ENCODE measurements at places on chromosomes 3 and 15. TPM values are rescaled to one million over a fixed set of nuclear protein-coding genes. Genes with fewer than 3 reads are reported as not detected.

Gene TAMM41
- 22.6 TPM for polyA plus RNA-seq

Gene FOXB1
- not detected for polyA plus RNA-seq

GRCh38 chr15:71811752-71812735 lies 1.7 kb downstream of the NR2E3 start:
- no peak for DNase-seq

DNA sequence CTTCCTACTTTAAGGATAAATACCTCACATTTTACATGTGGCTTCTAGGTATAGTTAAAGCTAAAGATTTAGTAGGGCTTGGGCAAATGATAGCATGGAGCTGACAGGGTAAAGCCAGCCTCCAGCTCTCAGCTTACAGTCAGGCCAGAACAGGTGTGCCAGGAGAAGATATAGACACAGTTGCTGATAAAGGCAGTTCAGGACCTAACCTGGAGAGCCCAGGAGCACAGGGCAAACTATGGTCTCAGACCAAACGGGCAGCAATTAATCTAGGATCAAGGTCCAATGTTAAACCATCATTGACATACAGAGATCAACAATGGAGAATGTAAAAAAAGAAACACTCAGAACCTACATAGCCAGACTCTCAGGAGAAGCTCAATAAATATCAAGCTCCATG lies 4.0 kb downstream of the WDR49 start:
- no peak for DNase-seq

DNA sequence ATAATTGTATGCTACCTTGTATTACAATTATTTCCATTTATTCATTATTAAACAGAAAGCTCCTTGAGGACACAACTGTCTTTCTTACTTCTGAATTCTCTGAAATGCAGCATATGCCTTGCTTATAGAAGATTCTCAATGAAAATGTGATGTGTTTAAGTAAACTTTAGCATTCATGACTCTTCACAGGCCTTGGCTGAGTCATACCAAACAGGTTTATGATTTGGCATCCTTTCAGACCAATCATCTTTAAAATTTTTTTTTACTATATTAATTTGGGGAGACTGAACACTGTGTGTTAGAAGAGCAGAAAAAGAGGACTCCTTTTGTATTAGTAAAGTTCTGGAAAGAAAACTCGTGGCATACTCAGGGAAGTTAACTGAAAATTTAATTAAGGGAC lies 6.4 kb upstream of the GALK2 start:
- no peak for DNase-seq

GRCh38 chr3:73683706-73684105 lies 59.0 kb upstream of the PDZRN3 start:
- no peak for DNase-seq

- no peak for DNase-seq
Observed at GRCh38 chr3:2110597-2111117, 12.0 kb downstream of the CNTN4 start.

DNA sequence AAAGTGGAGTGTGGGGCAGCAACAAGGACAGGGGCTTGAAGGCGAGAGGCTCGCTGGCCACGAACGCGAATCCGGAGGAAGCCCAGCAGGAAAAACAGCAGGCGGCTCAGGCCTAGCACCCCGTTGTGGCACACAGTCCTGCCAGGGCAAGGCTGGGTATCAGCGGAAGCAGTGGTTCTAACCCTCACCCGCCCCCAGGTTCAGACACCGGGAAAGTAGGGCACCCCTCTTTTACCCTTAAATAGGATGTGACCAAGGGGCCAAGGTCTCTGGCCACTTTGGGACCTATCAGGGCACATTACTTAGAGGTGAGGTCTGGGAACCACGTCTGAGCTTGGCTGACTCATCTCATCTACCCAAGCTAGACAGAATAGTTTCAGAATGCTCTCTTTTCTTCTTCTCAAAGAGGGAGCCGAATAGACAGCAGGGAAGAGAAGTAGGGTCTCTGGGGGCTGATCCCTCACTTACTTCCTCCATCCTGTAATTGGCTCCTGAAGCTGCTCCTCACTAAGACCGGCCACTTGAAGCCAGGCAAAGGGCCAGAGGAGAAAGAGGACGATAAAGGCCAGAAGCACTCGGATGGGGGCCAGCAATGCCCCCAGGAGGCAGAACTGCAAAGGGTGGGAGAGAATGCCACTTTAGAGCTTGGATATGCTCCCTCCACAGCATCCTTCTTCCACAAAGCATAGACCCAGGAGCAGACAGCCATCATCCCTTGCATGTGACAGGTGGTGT lies 1.7 kb downstream of the LPCAT4 start:
- no peak for DNase-seq

DNA sequence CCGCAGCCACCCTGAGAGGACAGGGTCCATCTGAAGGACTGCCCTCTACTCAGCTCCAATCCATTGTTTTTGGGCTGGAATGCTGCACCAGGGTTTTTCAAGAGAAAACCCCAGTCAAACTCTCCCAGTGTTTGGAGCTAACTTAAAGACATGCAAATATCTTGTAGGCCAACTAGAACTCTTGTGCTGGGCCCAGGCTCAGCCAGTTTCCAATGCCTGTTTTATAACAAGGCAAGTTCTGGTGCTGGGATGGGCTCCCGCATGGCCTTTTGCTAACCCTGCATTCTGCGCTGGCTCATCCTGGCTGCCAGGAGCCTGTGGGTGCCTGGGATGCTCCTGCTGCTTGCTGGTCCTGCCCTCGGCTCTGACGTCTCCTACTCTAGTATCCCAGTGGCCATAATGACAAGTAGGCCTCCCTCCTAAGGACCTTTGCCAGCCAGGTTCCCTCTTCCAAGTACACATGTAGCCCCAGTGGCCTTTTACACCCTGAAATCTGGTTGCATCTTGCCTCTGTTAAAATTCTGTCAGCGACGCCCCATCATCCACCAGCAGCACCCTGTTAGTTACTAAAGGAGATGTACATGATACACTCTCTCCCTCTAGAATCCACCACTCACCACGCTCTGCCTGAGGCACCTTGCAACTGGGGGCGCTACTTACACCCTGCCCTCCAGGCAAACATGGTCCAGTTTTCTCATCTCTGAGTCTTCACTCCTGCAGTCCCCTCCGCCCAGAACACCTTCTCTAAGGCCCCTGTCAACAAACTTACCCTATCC lies 30.5 kb upstream of the RAB6B start:
- DNase-seq = no peak

DNA sequence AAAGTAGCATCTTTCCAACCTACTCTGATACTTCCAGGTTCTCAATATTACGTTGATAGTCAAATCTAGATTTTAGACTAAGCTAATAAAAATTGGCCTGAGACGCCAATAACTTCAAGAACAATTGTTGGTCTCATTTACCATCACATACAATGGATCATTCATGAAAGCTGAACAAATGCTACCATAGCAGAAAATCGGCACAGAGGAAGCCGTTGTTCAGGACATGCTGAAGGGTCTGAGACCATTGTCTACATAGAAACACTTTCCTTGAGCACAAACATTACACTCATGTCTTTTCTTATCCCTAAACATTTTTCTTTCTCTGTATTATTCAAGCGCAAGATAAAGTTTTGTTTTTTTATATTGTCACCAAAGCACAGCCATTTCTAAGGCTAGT lies 37.2 kb upstream of the FHIT start:
- DNase-seq = no peak

- DNase-seq = no peak
Observed at GRCh38 chr3:11290743-11291680, 18.8 kb downstream of the ATG7 start.

Data from right lung (tissue), 10 donors.